ENCODE measurements at places on chromosomes 4 and X.

DNA sequence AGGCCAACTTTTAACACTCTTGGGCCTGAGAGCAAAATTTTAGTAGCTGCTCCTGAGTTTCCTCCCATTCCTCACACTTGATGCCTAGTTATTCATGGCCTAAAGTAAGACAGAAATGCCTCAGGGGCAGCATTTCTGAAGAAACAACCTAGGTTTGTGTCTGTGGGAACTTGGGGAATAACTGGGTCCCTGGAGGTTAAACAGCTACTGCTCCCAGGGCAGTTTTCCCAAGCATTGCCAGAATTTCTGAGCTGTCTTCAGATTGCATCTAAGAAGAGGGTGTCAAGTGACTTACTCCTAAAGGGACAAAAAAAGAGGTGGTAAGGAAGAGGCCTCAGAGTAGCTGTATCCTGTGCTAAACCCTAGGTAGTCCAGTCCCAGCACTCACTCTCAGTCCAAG, 130.8 kb upstream of the ACSL4 start:
- no peak for DNase-seq

- DNase-seq = no peak
These were observed 24.9 kb downstream of the CD99L2 start for GRCh38 chrX:150873616-150874015.

DNA sequence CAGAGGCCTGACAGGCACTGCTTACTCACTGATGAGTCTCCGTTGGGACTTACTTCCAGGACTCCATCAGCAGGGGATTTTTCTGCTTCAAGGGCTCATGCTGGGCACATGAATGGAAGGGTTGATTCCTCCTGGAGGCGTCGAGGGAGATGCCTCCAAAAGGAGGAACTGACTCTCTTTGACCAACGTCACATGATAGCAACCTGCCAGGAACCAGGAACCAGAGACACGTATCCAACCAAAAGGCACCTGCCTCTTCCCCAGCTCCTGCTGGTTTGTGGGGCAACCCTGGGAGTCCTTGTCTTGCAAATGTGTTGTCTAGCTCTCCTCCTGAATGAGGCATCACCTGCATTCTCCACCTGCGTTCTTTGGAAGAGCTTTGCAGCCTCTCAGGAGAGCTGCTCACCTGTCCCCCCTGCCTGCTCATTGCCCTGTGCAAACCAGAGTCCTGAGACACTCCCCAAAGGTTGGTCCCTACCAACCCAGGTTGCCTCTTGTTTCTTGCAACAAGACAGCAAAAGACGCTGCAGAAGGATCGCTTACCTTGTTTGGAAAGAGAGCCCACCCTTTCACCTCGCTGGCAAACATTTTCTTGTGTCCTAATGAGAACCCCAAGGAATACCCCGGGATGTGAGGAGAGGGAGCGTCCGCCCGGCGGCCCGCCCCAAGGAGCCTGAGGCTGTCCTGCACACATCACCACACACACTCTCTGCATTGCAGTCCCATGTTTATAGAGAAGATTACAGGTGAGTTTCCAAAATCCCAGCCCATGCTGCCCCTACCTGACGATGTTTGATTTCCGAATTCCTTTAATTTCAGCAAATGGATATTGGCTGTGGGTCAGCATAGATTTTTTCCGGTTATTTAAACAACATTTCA, 30.5 kb upstream of the SHOX start:
- no peak for DNase-seq

DNA sequence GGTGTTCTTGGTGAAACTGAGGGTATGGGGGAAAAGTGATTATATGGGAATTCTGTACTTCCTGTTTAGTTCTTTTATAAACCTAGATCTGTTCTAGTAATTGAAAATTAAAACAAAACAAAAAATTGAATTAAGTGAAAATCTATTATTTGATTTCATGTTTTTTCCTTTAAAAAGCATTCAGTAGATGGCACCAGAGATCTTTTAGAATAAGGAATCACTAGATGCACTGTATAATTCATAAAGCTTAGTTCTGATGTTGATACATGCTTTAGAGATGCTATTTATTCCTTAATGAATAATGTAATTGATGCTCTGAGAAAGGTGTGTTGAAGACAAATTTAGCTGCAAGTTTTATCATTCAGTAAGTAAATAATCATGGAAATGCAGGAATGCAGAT, 87.3 kb downstream of the LCORL start:
- no peak for DNase-seq

DNA sequence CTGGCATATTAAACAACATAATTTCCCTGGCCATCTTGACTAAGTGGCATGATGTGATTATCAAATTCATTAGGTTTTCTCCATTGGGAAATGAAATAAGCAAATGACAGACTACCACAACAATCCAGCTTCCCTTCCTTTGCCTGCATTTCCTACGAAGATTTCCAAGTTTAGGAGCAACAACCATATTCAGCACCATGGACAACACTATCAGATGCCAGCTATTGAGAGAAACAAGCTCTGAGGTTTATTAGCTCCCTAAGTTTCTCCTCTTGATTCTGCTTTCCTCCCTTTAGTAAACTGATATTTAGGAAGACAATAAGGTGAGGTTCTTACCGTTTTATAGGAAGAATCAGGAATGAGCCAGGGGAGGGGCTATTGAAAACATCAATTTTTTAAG, 36.2 kb downstream of the DCX start:
- no peak for DNase-seq

- no peak for DNase-seq
These were observed 8.0 kb downstream of the CYP2U1 start for GRCh38 chr4:107939307-107939706.

- DNase-seq = no peak
These were observed 337.4 kb downstream of the ARHGAP10 start for GRCh38 chr4:148069086-148069894.

GRCh38 chr4:4614925-4615678, 73.3 kb upstream of the STX18 start:
- no peak for DNase-seq

GRCh38 chr4:143743591-143743990, 43.1 kb upstream of the FREM3 start:
- no peak for DNase-seq

Data from ACHN (cell line).